ENCODE measurements at places on chromosomes 6 and 20. TPM values are rescaled to one million over a fixed set of nuclear protein-coding genes. Genes with fewer than 3 reads are reported as not detected.

Gene ANGPT4
- total RNA-seq, result 1.4 TPM

Gene GHRH
- total RNA-seq, result not detected

Gene LAMA2
- total RNA-seq, result 217 TPM

Gene C6orf15
- total RNA-seq, result not detected

Gene SLC17A1
- not detected for total RNA-seq

Gene ZC2HC1B
- not detected for total RNA-seq

Gene ADAM33
- total RNA-seq, result 113 TPM

DNA sequence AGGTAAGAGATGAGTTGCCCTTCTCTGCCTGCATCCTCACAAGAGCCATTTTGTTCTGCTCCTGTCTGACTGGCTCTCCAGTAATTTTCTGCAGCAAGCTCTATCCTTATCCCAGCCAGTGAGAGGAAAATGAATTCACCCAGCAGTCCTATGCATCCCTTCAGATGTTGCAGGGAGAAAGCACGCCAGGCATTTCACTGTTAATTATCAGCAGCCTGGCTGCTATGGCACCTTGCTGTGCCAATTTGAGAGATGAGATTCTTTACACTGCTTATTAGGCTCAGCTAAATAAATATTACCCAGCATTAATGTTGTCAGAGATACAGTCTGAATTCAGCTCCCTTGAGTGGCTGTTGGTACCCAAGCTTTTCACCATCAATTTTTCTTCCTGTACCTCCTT lies 61.1 kb upstream of the SNAP25 start:
- DNase-seq, result no peak

DNA sequence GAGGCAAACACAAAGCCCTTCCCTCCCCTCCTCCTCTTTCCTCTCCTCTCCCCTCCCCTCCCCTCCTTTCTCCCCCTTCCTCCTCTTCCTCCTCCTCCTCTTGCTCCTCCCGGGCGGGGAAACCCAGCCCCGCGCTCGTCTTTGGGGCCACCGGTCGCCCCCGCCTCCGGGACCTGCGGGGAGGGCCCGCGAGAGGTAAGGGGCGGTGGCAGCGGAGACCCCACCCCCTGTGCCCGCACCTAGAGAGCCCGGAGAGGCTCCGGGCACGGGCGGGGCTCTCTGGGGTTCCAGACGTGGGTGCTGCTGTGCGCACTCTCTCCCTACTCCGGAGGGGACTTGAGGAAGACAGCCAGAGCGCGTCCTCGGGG lies at the start of gene RIN2:
RIN2 (plus strand) TSS at position 126 of the 368 bp plus-strand sequence. CDS start 131,344 bp downstream, outside the sequence.
- DNase-seq, result no peak

- no peak for DNase-seq
These were observed 154.1 kb downstream of the CD24 start for GRCh38 chr6:106820412-106820852.

GRCh38 chr20:7308163-7308562 lies 540.7 kb downstream of the BMP2 start:
- no peak for DNase-seq

DNA sequence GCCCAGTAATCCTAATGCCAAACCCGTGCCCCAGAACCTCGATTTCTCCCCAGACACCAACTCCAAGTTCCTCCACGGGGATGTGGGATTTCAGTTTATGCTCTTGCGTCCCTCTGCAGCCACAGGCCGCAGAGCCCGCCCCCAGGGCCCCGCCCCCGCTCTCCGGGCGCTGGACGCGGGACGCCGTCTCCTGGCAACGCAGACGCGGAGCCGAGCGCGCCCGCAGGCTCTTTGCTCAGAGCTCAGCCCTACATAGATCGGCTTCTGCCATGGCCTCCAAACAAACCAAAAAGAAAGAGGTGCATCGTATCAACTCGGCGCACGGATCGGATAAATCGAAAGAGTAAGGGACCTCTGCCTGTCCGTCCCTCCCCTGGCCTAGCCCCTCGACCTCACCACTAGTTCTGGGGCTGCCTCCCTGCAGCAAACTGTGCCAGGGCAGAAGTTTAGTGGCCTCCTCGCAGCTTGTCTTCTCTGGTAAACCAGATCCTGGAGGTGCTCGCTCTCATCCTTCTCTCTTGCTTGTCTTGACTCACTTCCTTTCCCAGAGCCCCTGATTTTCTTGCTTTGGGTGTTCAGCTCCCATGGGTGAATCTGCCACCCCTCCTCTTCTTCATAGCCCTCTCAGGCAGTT lies at the start of gene ADGB:
ADGB (plus strand) TSS at position 201 of the 634 bp plus-strand sequence; CDS start at position 270, 69 bp downstream.
- DNase-seq, result no peak

DNA sequence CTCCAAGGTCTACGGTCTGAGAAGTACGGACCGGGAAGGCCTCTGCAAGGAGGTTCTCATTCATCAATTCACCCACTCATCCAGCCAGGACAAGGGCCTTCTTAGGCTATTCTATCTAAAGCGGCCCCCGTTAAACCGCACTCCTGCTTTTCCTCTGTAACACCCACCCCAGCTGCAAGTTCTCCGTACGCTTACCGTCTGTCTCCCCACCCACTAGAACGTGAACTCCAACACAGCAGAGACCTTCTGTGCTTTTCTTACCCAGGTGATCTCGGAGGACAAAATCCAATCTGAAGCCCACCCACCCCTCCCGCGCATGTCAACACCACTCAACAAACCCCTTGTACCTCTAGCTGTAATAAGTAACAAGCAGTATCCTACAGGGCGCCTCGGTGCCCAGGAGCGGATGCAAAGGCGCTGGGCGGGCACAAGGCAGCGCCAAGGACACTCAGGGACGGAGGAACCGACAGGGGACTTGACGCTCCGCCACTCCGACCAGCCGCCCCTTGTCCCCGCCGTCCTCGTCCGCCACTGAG lies 351 bp downstream of the AURKA start:
- no peak for DNase-seq

- DNase-seq, result no peak
These were observed 806 bp downstream of the HLA-DOB start for GRCh38 chr6:32815996-32816395.

GRCh38 chr6:32271429-32271828 lies 47.6 kb upstream of the NOTCH4 start:
- DNase-seq, result no peak

GRCh38 chr6:97726378-97726777 lies 443.4 kb upstream of the MMS22L start:
- DNase-seq, result no peak

DNA sequence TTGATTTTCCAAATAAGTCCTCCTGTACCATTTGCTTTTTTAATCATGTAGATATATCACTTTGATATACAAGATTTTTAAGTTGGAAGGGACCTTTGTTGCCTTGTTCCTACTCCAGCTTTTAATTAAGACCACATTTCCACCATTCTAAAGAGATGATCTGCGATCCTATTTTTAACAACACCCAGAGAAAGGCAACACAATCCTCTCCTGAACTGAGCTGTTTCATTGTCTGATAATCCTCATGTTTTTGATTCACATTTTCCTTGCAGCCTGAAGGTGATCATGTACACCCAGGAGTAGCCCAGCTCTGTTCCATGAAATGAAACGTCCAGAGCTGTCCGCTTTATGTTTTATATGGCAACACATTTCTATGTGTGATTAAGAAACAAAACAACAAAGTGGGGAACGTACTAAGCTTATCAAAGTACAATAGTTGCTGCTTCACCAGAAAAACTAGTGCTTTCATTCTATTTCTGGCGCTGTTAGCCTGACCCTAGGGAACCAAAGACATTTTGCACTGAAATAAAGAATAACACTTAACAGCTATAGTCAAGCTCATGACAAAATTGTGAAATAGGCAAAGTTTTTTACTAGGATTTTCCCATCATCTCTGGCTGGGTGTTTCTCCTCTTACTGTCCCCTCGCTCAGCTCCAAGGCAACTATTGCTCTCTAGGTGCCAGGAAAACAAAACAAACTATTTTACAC lies 22.6 kb upstream of the TRAF3IP2 start:
- DNase-seq, result no peak

GRCh38 chr6:22550971-22551670 lies 18.2 kb upstream of the HDGFL1 start:
- DNase-seq, result no peak

GRCh38 chr20:4441191-4441590 lies 280.5 kb upstream of the PRND start:
- no peak for DNase-seq

- peak; percentile 43 for DNase-seq
These were observed 9.3 kb upstream of the NEDD9 start for GRCh38 chr6:11241793-11242201.

GRCh38 chr6:44260451-44261297 lies 3.3 kb upstream of the SLC35B2 start:
- no peak for DNase-seq

Measured in thoracic aorta (tissue), 2 donors.